ENCODE measurements at places on chromosomes 13 and 19.

GRCh38 chr13:100754459-100754858, 79.9 kb upstream of the TMTC4 start:
- no peak for DNase-seq

GRCh38 chr13:110398564-110399507, 91.8 kb downstream of the COL4A2 start:
- no peak for DNase-seq

GRCh38 chr13:110801044-110801443, 87.5 kb downstream of the ING1 start:
- no peak for DNase-seq

DNA sequence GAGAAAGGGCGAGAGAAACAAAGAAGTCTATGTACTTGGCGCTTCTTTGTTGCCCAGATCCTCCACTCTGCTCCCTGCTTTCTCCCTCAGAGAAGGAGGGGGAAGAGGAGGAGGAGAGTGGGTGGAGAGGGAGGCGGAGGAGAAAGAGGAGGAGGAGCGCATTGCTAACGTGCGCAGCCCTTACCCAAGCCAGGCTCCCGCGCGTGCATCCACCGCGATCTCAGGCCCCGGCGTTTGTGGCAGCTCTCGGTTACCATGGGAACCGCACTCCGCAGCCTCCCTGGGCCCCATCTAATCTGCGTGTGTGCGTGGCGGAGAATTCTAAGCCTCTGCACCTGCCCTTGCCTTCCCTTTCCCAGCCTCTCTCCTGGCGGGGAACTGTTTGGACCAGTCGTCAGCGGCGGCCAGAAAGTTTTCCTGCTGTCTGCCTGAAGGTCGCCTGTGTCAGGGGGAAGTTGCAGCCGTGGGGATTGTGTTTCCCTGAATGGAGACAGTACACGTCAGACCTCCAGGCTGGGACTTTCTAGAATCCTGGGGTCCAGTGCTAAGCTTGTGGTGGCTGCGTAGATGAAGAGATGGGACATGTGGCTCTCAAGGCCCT, at the start of gene ERICH6B:
Gene ERICH6B (minus strand): TSS at position 239 of the 601 bp plus-strand sequence. CDS start 18,734 bp downstream, outside the sequence.
- DNase-seq, result peak; percentile 61

Measured in right renal cortex interstitium (tissue), 3 donors.